GM23248 (cell line): ENCODE measurements at places on chromosomes 11 and 22. TPM values are rescaled to one million over a fixed set of nuclear protein-coding genes. Genes with fewer than 3 reads are reported as not detected.

DNA sequence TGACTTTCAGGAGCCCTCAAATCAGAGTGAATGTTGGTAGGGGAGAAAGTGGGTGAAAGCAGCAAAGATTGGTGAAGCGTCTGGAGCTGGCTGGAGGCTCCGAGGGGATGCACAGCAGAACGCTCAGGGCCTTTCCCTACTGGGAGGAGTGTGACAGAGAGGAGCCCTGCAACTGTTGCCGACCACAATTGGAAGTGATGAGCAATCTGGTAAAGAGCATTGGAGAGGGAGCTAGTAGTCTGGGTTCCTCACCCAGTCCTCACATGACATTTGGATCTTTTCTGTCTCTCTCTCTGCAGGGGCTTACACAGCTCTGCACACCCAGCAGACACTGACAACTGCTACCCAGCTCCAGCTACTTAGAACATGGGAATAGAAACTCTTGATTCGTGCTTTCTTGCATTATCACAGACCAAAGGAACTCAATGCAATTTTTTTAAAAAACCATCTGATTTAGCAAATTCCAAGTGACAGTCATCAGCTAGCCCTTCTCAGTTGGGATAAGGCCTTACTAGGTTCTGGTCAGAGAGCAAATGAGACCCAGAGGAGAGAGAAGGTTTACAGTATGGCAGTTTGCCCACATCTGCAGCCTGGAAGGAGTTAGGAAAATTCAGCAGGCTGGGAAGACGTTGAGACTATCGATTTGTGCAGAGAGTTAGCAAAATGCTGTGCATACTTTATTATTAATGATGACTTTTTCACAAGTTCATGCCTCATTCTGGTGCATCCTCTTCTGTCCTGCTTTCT, 278.0 kb upstream of the PLET1 start:
- peaks cover 16% of the 10 kb centered on the region; the same call in 1 of the 2 replicates for H3K27me3 ChIP-seq
- no peaks in the 10 kb centered on the region for H3K4me1 ChIP-seq
- no peak for DNase-seq

DNA sequence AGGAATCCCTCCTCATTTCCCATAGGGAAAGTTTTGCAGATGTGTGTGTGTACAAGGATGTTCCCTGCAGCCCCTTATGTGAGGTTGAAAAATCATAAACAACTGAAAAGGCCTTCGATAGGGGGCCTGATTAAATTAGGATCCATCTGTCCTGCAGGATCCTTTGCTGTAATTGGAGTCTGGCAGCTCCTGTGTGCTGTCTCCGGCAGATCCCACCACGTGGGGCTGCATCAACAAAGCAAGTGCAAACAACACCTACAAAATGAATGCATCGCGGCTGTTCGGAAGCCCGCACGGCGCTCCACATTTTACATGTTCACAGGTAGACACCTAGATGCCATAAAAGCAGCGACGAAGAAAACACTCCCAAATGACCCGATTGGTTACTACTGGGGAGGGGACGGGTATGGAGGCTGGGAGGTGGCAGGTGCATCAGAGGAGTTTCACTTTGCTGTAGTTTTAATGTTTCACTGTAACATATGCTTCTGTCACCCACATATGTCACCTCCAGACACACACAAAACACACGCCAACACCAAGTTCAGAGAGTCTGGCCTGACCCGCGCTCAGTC, 52.2 kb downstream of the NFAM1 start:
- H3K27me3 ChIP-seq, result 0 out of 2 replicates have a peak, but pooled peaks cover 5% of the 10 kb centered on the region
- no peak overlapping the region for H3K4me3 ChIP-seq

- H3K27me3 ChIP-seq, result peaks cover 23% of the 10 kb centered on the region; the same call in 1 of the 2 replicates
- H3K27ac ChIP-seq, result no peak overlapping the region
- DNase-seq, result peak; percentile 20
- H3K36me3 ChIP-seq, result no peaks in the 10 kb centered on the region
- no peak overlapping the region for H3K4me3 ChIP-seq
- H3K4me1 ChIP-seq, result no peaks in the 10 kb centered on the region
These were observed 26.4 kb downstream of the IZUMO1R start for GRCh38 chr11:94330789-94331188.

DNA sequence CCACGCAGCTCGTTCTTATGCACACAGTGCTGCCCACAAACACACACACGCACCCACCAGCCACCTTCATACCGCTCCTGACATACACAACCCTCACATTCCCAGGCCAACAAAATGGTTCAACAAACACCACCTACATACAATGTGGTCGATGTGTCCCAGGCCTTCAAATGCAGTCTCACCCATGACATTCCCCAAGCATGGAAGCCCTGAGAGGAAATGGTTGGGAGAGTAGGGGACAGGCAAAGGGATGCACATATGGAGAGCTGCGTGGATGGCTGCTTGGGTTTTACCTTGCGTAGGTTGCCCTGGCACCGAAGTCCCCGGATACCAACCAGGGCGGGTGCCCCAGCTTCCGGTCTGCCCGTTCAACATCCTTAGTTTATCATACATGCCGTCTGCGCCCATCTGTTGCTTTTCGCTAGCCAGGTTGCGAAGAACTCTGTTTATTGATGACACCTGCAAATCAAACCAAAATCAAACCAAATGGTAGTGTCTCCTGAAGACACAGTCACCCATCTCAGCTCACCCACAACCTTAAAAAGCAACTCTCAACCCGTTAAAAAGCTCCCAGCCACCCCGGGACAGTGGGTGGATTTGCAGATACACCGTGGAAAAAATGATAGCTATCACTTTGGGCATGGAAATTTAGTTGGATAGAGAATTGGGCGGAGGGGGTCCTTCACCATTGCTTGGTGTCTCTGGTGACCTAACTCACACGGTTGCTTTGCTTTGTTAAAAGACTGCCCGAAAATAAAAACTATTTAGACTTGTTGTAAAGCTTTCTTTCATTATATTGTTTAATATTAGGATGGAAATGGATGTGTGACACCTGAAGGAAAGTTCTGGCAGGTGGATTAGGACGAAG, 10.5 kb downstream of the PAX6 start:
- H3K27ac ChIP-seq, result no peak overlapping the region
- no peaks in the 10 kb centered on the region for H3K4me1 ChIP-seq
- DNase-seq, result no peak
- H3K27me3 ChIP-seq, result peaks cover 85% of the 10 kb centered on the region
- H3K36me3 ChIP-seq, result no peaks in the 10 kb centered on the region

DNA sequence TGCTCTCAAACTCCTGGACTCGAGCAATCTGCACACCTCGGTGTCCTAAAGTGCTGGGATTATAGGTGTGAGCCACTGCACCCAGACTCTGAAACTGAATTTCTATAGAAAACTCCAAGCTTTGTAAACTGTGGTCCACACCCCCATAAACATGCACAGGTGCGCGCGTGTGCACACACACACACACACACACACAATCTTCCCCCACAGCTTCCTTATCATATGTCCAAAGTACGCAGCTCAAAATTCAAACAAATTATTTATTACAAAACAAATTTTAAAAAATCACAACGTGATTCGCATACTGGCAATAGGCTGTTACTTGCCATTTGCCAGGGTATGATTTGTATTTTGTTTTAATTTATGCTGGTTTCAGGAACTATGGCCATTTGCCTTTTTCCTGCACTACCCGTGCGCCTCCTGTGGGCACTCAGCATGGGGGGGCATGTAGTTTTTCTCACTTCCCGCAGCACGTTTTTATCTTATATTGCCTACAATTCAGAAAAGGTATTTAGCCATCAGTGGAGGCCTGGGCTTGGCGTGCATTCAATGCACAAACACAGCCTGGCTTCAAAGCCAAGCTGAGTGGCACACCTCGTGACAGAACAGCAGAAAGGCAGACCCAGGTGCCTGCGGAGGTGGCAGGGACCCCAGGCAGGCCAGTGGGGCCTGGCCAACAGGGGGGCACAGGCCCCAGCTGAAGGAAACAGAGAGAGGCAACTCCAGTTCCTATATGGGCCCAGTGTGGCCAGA, 10.8 kb upstream of the SNX32 start:
- H3K27me3 ChIP-seq, result no peaks in the 10 kb centered on the region
- H3K4me1 ChIP-seq, result no peaks in the 10 kb centered on the region
- no peak overlapping the region for H3K27ac ChIP-seq
- H3K36me3 ChIP-seq, result no peaks in the 10 kb centered on the region
- no peak overlapping the region for H3K4me3 ChIP-seq
- no peak for DNase-seq

NAALADL1 gene
- total RNA-seq, result 37.7 and 40.7 TPM in 2 replicates
